NCI-H460 (cell line): ENCODE measurements at places on chromosomes 11 and 22. TPM values are rescaled to one million over a fixed set of nuclear protein-coding genes. Genes with fewer than 3 reads are reported as not detected.
A peak's percentile ranks its signal among the peaks of the same experiment; 100 is the strongest.

Gene KRTAP5-1
- not detected in 2 replicates for total RNA-seq

Gene AMOTL1
- total RNA-seq = 8.8 and 10.1 TPM in 2 replicates

Gene BIRC3
- 1.6 and 2.0 TPM in 2 replicates for total RNA-seq

DNA sequence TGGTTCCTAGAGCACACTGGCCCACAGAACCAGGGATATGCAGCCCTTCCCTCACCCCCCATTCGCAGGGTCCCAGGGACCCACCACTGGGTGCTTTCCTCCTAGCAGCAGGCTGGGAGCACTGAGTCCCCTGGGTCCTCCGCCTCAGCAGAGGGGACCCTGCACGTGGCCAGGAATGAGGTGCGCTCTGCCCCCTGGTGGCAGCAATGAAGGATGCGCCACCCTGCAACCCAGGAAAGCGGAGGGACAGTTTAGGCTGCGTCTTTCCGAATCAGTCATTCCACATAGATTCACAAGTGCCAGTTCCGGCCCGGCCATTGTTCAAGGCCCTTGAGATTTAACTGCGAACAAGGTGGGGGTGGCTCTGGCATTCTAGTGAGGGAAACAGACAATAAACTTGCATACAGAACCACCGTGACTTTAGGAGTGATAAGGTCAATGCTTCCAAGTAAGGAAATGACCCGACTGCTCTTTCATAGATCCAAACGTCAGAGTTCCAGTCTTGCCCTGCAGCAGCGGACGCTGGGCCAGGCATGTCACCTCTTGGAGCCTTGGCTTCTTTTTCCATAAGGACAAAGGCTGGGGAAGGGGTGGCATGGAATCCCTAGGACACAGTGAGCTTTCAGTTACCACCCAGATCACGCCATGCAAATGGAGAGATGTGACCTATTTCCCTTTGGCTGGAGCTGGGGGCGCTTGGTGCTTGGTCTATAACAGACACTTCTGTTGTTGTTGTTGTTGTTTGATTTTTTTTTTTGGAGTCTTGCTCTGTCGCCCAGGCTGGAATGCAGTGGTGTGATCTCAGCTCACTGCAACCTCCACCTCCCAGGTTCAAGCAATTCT, 7.7 kb downstream of the RIN1 start:
- DNase-seq = peak; percentile 70

DNA sequence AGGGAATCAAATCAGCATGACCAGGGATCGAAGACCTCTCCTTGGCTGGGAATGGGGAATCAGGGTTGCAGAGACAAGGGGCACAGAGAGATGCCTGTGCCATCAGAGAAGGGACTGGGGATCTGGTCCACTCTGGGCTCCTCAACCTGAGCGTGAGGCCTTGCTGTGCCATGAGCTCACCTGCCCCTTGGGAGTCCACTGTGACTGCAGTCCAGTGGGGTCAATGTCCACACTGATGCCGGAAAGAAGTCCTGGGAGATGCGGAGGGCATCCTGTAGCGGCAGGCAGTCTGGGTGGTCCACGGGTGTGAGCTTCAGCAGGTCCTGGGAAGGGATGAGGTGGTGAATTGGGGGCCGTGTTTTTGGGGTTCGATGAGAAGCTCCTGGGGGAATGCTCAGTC, 7.3 kb upstream of the RGL4 start:
- DNase-seq = no peak

DNA sequence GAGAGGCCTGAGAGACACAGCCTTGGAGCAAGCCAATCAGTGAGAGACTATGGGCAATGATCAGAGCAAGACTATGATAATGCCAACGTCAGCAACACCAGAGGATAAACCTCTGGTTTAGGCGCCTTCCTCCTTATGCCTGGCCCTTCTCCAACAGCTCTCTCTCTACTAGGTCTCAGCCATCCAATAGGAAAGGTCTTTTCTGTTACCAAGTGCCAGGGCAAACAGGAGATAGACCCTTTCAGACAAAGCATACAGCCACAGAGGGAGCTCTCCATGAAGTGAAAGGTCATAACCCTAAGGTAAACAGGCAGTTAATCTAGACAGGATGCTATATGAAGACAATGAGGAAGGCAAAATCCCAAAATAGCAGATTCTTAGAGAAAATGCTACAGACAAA, 9.5 kb downstream of the STK33 start:
- DNase-seq = no peak

DNA sequence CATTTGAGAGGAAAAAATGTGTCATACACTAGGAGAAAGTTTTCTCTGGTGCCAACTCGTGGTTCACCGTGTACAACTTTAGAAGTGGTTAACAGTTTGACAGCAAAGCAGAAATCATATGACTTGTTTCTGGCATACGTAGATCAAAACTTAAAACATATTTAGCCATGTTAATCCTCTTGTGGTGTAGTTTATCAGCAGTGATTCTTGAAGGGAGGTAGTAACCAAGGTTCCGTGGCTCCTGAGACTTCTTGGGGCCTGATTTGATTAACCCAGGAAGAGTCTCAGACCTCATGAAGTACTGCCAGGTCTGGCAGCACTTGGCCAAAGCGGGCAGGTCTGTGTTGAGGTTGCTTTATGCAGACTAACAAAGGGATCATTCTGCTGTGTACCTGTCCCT, 40.5 kb downstream of the SREBF2 start:
- no peak for DNase-seq

GRCh38 chr22:24768537-24769374, 5.8 kb downstream of the PIWIL3 start:
- peak; percentile 52 for DNase-seq

- DNase-seq = no peak
These were observed 16.0 kb downstream of the CELF1 start for GRCh38 chr11:47536915-47537314.

DNA sequence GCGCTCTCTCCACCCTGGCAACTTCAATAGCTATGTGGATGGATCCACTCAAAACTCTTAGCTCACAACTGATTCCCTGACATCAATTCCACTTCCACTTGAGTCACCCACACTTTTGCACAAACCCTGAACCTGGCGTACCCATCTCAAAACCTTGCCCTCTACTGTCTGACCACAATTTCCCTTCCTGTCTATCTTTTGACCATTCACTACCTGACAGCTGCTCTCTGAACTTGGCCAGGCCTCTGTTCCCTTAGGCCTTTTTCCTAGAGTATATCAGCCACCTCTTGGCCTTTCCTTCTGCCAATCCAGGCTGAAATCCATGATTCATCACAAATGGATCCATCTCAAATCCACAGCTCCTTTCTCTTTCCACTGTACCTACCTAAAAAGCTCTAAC, 106.0 kb downstream of the RPL27A start:
- no peak for DNase-seq

GRCh38 chr11:128195057-128195751, 392.2 kb downstream of the ETS1 start:
- no peak for DNase-seq
